ENCODE measurements at places on chromosomes 5 and 9.

GRCh38 chr9:36872641-36873040, 161.4 kb downstream of the PAX5 start:
- H3K4me3 ChIP-seq: no peak overlapping the region
- no peaks in the 10 kb centered on the region for H3K36me3 ChIP-seq
- H3K4me1 ChIP-seq: no peaks in the 10 kb centered on the region
- H3K27me3 ChIP-seq: no peaks in the 10 kb centered on the region

DNA sequence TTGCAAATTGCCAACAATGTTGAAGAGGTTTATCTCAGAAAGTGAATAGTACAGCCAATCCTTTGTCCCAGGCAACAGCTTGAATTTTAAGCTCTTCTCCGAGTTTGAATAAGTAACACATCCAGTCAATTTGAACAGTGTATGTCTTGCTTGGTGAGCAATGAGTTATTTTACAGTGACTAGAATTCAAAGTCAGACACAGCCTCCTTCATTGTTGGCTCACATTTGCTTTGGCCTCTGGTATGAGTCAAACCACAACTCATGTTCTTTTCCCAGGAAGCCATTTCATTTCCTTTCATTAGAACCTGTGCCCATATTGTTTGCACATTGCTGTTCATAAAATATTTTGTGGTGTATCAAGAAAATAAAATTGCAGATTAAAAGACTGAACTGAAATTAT, 622.0 kb upstream of the DAB2 start:
- H3K4me1 ChIP-seq: no peaks in the 10 kb centered on the region
- H3K36me3 ChIP-seq: no peaks in the 10 kb centered on the region
- no peak overlapping the region for H3K4me3 ChIP-seq

GRCh38 chr5:97019435-97020117, 83.7 kb downstream of the LNPEP start:
- DNase-seq: no peak
- no peak overlapping the region for H3K4me3 ChIP-seq
- peaks cover 65% of the 10 kb centered on the region for H3K36me3 ChIP-seq
- no peaks in the 10 kb centered on the region for H3K27me3 ChIP-seq
- no peak overlapping the region for H3K27ac ChIP-seq
- no peaks in the 10 kb centered on the region for H3K4me1 ChIP-seq

DNA sequence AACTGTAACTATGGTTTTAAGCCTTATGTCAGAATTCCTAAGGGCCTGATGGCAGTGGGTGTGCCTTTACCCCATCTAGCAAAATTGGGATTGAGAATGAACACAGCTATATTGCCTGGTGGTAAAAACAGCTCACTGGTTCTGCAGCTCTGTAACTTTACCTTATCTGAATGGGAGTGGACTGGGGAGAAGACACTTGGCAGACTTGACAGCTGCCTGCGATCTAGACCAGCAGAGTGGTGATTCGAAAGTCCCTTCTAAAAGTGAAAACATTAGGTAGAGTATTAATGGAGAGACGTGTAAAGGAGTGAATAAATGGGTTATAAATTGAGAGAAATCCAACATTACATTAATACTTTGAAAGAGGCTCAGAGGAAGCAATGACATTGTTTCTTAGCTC, 289.1 kb upstream of the EDIL3 start:
- no peaks in the 10 kb centered on the region for H3K27me3 ChIP-seq
- no peaks in the 10 kb centered on the region for H3K4me1 ChIP-seq
- no peaks in the 10 kb centered on the region for H3K36me3 ChIP-seq
- no peak for DNase-seq
- no peak overlapping the region for H3K27ac ChIP-seq

DNA sequence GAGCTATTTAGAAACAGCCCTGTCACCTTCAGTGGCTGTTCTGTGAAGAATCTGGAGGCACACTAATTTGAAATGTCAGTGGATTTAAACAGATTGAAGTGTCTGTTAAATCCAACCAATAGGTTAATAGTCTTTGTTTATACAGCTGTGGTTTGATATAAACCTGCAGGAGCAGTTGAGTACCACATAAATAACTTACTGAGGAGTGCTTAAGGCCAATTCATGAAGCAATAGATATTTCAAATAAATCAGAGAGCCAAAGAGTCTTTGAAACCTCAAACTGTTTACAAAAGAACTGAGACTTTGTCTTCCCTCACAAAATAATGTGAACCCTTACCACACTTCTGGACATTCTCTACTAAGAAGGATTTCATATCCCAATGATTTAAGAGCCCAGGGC, 111.9 kb downstream of the FEM1C start:
- peaks cover 34% of the 10 kb centered on the region for H3K4me1 ChIP-seq
- no peaks in the 10 kb centered on the region for H3K27me3 ChIP-seq
- no peak overlapping the region for H3K27ac ChIP-seq

DNA sequence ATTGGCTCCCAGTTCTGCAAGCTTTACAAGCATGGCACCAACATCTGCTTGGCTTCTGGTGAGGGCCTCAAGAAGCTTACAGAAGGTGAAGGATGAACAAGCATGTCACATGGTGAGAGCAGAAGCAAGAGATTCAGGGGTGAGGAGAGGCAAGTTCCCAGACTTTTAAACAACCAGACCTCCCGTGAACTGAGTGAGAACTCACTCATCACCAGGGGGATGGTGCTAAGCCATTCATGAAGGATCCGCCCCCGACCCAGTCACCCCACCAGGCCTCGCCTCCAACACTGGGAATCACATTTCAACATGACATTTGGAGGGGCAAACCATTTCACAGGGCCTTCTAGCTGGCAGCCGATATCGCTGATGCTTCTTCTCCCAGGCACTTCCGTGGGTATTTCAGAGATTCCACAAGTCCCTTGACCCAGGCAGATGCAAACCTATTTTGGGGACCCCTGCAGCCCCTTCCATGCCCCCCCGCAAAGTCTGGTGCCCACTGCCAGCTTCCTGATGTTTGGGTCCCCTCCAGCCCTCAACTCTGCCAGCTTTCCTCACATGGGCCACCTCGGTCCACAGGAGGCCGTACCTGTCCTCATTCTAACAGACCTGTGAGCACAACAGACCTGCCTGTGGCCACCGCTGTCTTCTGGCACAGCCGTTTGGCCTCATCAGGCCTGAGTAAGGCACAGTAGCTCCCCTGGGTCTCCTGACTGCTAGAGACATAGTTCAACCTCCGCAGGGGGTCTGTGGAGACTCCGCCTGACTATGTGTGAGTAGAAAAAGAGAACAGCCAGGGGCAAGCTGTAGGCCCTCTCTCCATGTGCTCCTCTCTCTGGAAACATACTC, 60.7 kb upstream of the ANGPTL2 start:
- no peak overlapping the region for H3K4me3 ChIP-seq
- peak overlapping the region; percentile 89 for H3K27ac ChIP-seq
- H3K4me1 ChIP-seq: peaks cover 61% of the 10 kb centered on the region
- H3K27me3 ChIP-seq: no peaks in the 10 kb centered on the region
- DNase-seq: peak; percentile 66
- H3K36me3 ChIP-seq: peaks cover 8% of the 10 kb centered on the region

DNA sequence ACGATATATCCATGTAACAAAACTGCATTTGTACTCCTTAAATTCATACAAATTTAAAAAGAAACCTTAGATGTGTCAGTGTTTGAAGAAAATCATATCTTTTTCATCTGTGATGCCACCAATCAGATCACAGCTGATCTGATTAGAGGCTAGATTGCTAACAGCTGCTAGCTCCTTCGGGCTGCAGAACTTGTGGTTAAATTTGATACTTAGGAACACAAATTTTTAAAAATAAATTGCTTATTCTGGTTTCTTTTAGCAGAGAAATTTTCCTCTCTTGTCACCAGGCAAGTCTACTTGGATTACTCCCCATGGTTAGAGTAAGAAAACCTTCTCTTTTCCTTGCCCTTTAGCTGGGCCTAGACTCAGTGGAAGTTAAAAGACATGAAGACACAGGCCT, 94.6 kb upstream of the RANBP6 start:
- H3K36me3 ChIP-seq: no peaks in the 10 kb centered on the region
- H3K4me1 ChIP-seq: no peaks in the 10 kb centered on the region
- H3K27ac ChIP-seq: no peak overlapping the region
- H3K4me3 ChIP-seq: no peak overlapping the region

DNA sequence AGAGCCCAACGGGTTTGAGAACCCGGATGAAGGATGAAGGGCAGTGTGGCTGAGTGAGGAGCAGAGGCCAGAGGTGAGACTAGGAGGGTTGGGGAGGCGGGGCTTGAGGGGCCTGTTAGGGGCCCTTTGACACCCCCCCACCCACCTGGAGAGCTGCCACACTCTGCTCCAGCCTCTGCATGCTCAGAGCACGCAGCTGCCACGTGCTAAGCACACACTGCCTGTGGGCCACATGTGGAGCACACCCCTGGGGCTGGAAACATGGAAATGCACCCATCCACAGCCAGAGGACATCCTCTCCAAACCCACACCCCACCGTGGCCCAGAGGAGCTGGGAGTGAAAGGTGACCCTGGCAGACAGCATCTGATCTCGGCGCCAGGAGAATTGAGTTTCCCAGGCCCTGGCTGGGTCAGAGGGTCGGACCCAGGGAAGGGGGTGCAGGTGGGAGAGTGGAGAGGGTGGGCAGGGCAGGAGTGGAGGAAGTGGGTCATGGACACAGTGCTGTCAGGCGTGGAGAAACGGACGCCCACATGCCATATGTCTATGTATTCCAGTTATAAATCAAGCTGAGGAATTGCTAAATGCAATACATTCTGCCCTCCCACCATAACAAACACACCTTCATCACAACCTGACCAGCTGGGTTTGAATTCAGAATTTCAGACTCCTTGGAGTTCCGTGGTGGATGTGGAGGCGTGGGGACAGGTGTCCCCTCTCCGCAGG, 5.9 kb downstream of the DNM1 start:
- H3K36me3 ChIP-seq: no peaks in the 10 kb centered on the region
- H3K27me3 ChIP-seq: no peaks in the 10 kb centered on the region
- H3K27ac ChIP-seq: no peak overlapping the region
- peaks cover 5% of the 10 kb centered on the region for H3K4me1 ChIP-seq

DNA sequence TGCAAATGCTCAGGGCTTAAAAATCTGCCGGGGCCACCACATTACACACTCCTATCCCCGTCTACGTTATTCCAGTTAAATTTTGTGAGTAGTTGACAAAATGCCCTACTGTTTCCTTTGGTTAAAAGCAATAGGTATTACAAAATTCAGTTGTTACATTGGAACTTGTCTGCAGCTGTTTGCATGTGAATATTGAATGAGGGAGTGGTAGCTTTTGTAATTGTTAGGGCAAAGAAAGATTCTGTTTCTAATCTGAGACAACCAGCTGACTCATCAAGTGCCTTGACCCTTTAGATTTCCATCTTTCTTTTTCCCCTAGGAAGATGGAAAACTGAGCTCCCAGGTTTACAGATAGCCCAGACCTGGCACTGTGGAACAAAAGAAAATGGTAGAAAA, 30.2 kb downstream of the MAML1 start:
- H3K4me1 ChIP-seq: no peaks in the 10 kb centered on the region
- peak overlapping the region; percentile 70 for H3K27ac ChIP-seq
- DNase-seq: no peak
- no peak overlapping the region for H3K4me3 ChIP-seq
- H3K27me3 ChIP-seq: no peaks in the 10 kb centered on the region

- no peaks in the 10 kb centered on the region for H3K36me3 ChIP-seq
- no peak overlapping the region for H3K27ac ChIP-seq
- peak; percentile 69 for DNase-seq
- no peak overlapping the region for H3K4me3 ChIP-seq
- peaks cover 4% of the 10 kb centered on the region for H3K27me3 ChIP-seq
These were observed 23.6 kb upstream of the TNFSF8 start for GRCh38 chr9:114953959-114954358.

DNA sequence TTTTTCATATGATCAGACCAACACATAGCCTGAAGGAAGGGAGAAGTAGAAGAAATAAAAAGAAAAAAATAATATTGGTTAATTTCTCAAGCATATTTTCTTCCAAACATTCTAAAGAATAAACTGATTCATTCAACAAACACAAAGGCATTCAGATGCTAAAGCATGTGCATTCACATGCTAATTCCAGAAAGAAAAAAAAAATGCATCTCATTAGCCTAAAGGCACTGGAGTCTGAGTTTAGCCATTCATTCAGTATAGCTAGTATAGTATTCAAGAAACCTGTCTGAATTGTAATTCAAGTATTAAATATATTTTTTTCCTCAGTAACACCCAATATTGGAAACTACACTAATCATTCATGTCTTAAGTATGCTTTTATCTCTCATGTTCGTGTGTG, 61.0 kb upstream of the FER start:
- H3K36me3 ChIP-seq: no peaks in the 10 kb centered on the region
- no peak overlapping the region for H3K4me3 ChIP-seq

GRCh38 chr9:113589890-113590289, 126.4 kb downstream of the RGS3 start:
- peaks cover 27% of the 10 kb centered on the region for H3K36me3 ChIP-seq
- DNase-seq: no peak
- no peaks in the 10 kb centered on the region for H3K4me1 ChIP-seq
- no peaks in the 10 kb centered on the region for H3K27me3 ChIP-seq
- no peak overlapping the region for H3K4me3 ChIP-seq
- H3K27ac ChIP-seq: peak overlapping the region; percentile 46

DNA sequence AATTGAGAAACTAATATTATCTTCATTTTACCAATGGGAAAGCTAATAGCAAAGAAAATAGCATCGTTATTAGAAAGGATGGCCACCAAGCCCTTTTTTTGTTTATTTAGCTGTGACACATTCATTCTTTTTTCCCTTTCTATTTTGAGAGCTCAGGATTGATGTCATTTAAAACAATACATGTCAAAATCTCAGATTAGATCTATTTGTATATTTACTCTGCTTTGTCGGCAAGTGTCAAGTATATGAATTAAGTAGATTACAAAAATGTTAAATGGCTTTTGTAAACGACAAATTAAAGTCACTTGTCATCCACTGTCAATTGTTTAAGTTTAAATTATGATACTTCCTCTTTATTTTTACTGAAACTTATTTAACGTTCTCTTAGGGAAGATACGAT, 118.9 kb downstream of the PAM start:
- H3K4me1 ChIP-seq: peaks cover 3% of the 10 kb centered on the region
- no peak for DNase-seq
- H3K36me3 ChIP-seq: no peaks in the 10 kb centered on the region
- H3K27ac ChIP-seq: no peak overlapping the region
- H3K27me3 ChIP-seq: no peaks in the 10 kb centered on the region
- H3K4me3 ChIP-seq: no peak overlapping the region

GRCh38 chr5:57316798-57317327, 143.0 kb downstream of the GPBP1 start:
- no peak overlapping the region for H3K4me3 ChIP-seq
- no peaks in the 10 kb centered on the region for H3K4me1 ChIP-seq
- H3K36me3 ChIP-seq: no peaks in the 10 kb centered on the region
- no peak overlapping the region for H3K27ac ChIP-seq

DNA sequence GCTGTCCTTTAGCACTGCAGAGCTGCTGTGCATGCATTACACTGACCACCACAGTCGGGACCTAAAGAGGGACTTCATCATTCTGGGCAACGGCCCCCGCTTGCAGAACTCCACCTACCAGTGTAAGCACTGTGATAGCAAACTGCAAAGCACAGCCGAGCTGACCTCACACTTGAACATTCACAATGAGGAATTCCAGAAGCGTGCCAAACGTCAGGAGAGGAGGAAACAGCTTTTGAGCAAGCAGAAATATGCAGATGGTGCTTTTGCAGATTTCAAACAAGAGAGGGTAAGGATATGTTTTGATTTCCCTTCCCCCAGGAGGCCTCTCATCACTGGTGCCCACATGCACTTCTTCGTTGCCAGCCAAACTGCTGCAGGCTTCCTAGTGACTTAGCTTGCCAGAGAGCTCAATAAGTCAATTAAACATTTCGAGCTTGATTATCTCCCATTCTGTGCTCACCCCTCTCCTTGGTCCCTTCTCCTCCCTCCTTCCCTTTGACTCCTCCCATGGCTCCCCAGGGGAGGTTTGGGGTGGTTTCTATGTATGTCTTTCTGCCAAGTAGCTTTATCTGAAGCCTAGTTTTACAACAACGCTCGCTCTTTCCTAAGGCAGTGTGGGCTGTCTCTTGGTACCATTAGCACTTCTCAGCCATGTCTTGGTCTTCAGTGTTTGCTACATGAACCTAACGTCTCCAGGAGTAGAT, 66.7 kb downstream of the ZNF462 start:
- H3K27ac ChIP-seq: no peak overlapping the region
- H3K4me1 ChIP-seq: no peaks in the 10 kb centered on the region
- no peak for DNase-seq
- no peaks in the 10 kb centered on the region for H3K27me3 ChIP-seq
- H3K4me3 ChIP-seq: no peak overlapping the region
